ENCODE measurements at places on chromosomes 12 and 14.

DNA sequence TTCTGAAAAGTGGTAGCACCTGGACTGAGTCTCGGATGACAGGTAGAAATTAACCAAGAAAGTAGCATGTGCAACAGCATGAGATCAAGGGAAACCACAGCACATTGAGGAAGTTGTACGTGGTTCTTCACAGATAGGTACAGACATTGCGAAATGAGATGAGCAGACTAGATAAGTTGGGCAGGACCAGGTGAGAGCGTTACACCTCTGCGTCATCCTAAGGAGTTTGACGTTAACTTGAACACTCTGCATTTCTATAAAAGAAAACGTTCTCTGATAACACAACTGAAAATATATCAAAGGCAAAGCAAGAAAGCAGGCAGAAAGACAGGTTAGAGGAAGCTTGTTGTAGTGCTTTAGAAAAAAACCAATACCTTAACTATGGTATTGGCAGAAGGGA is 98.5 kb upstream of the RASSF8 start:
- no peak for DNase-seq

DNA sequence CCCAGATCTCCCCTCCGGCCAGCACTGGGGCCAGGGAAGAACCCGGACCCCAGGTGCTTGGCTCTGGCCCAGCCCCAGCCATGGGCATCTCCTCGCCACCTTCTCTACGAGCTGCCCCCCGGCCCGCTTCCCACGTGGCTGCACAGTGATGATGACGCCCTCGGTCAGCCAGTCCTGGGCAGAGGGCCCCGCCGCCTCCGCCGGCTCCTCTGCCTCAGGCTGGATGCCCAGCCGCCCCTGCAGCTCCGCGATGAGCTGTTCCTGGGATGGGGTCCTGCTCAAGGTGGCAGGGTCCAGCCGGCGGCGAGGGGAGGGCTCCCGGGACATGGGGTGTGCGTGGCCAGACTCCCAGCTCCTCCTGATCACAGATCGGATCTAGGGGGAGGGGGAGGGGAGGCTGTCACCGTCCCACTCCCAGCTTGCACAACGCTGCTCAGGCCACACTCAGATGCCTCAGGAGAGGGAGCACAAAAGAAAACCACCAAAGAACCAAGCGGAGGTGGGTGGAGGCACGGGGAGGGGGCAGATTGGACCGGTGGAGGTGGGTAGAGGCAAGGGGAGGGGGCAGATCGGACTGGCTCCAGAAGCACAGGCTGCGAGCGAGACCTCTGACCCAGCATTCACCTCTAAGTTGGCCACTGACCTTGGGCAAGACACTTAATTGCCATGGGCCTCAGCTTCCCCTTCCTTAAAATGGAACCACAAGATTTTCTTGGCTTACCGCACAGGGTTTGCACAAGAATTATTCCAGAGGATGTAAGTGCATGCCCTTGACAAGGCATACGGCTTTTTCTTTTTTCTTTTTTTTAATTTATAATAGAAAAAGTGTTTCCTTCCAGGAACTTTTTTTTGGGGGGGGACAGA is 16.1 kb upstream of the RPLP0 start:
- no peak for DNase-seq

DNA sequence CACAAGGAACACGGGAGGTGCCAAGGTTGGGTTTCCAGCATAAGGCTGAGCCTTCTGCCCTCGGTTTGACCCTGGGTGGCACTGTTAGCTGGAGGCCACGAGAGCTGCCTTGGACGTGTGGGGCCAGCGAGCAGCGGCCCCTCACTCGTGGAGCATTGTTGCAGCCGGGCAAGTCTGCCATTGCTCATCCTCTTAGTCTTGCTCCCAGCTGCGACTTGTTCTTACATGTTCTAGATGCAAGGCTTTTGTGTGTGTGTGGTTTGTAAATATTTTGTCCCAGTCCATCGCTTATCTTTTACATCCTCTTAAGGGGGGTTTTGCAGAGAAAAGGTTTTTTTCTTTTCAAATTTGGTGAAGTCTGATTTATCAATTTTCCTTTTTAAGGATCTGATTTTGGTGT is 21.1 kb upstream of the C1S start:
- DNase-seq: no peak

DNA sequence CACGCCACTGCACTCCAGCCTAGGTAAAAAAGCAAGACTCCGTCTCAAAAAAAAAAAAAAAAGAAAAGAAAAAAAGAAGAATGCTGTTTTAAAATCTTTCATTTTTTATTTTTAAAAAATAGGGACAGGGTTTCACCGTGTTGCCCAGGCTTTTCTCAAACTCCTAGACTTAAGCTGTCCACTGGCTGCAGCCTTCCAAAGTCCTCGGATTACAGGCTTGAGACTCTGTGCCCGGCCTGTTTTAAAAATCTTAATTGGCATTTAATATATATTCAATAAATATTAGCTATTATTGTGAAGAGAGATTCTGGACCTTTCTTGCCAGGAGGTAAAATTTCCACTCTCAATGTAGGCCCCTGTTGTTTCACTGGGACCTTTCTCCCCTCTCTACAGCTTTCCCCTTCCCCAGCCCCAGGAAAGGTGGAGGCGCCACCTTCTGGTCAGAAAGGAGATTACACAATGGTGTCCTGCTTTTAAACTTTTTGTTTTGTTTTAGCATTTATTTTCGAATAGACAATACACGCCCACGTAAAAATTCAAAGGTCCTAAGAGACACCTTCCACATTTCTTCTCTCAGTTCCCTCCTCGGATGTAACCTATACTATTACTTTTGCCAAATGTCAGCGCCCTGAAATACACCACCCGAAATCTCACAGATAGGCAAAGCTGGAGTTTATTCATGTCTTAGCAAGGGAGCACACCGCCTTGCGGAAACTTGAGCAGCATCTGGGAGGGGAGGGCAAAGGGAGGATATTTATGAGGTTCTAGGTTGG is 23.8 kb upstream of the PHC1 start:
- DNase-seq: peak; percentile 58

GRCh38 chr14:95515080-95515489 is 1.4 kb downstream of the SYNE3 start:
- DNase-seq: peak; percentile 32

- DNase-seq: no peak
Observed at GRCh38 chr14:95313707-95314106, 6.0 kb downstream of the CLMN start.

DNA sequence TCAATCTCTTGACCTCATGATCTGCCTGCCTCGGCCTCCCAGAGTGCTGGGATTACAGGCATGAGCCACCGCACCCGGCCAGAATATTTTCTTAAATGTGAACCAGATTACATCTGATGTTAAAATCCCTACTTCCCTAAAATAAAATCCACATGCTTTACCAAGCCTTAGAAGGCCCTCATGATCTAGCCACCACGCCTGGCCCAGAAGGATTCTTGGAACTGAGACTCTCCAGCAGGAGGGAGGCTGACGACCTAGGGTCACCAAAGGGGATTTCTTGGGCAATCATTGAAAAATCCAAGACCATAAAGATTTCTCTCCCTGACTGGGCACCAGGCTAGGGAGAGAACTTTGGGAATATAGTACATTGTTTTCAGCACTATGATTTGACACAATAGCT is 25.2 kb upstream of the RASSF3 start:
- no peak for DNase-seq

- no peak for DNase-seq
Observed at GRCh38 chr14:34030864-34031263, 80.0 kb upstream of the EGLN3 start.

DNA sequence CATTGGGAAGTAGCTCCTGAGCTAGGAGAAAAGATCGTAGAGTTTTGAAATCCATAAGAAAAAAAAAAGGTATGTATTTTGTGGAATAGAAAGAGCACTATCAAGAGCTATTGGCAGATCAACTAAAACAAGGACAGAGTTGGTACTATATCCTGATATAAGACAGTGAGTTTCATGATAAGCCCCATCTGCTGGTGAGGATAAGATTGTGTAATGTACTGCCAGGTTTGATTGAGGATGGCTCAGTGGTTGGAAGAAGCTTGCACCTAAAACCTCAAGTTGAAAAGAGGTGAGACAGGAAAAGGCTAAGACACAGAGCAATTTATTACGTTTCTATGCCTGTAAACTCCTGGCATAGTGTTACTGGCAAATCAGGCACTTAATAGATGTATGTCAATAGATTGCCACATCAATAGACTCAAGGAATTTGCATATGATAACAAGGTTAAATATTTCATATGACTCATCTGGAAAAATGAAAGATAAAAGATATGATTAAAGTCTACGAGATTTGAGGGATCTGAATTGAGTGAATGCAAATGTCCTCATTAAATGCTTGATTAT is 525.6 kb downstream of the FLRT2 start:
- no peak for DNase-seq

- DNase-seq: no peak
Observed at GRCh38 chr12:51620448-51620847, 29.4 kb downstream of the SCN8A start.

- DNase-seq: no peak
Observed at GRCh38 chr12:3097186-3097804, 20.1 kb downstream of the TSPAN9 start.

DNA sequence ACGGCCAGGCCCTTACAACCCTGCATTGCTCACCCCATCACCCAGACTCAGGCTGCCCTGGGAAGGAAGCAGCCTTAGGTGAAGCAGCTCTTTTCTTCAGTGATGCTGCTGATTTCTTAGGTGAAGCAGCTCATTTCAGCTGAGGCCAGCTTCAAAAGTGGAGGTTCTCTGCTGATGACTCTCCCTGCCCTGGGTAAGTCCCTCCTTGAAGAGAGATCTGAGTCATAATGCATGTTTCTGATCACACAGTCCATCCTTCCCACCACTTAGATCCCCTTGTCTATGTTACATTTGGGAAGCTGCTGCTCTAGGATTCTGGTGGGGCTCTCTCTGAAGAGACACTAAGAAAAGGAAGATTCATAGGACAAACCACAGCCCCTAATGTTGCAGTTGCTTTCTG is 17.2 kb upstream of the ZNF140 start:
- no peak for DNase-seq

GRCh38 chr12:27143256-27144069 is 61.1 kb upstream of the C12orf71 start:
- DNase-seq: no peak

DNA sequence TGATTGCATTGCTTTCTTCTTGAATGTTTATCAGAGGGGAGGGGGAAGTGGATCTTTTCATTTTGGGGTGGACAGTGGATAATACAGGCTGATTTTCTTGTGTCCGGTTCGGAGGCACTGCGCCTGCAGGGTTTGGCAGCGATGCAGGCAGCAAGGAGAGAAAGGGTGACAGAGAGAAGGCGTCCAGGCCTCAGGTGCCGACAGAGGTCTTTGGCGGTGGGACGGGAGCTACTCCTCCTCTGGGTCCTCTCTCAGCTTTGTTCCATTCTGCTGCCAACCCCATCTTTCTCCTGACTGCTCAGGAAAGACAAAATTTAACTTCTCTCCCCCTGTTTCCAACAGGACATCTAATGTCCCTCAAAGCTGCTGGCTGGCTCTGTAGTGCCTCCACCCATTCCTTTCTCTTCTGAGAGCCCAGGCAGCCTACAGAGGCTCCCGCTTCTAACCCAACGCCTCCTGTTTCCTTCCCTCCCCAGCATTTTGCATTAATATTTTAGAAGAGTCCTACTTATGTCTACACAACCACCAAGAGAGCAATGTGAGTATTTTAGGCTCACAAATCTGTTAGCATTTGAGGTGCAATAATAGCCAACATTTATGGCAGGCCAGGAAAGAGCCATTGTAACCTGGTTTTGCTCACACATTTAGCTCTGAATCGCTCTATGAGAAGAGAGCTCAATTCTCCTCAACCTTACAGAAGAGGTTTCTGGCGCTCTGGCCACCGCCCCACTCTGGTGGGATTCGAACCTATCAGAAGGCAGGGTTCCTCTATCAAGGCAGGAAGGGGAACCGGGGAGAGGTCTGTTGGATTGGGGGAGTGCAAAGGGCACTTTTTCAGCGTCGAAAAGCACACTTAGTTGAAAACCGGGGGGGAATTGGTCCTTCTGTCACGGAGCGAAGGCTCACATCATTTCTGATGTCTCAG is 7.1 kb upstream of the TBX5 start:
- DNase-seq: no peak

DNA sequence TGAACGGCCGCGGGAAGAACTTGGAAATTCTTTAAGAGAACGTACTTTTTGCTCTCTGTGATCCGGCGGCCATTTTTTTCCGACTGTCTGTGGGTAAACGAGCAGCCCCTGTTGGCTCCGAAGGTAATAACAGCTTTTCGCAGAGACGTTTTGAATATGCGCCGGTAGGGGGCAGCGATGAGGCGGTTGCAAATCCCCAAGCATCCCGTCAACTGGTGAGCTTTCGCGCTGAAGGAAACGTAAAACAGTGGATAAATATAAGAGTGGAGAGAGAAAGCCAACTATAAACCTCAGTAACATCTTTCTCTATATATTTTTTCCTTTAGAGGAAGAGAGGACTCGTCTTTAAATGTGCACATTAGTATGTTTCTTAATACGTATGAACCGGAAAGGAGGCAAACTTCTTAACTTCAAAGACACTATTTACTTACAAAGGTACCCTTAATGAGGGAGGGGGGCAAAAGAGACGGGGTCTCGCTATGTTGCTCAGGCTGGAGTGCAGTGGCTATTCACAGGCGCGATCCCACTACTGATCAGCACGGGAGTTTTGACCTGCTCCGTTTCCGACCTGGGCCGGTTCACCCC is 9.6 kb upstream of the NEMF start:
- DNase-seq: peak; percentile 86

- DNase-seq: peak; percentile 73
Observed at GRCh38 chr14:64760146-64760755, 56.0 kb downstream of the PLEKHG3 start.

- DNase-seq: no peak
Observed at GRCh38 chr12:44317651-44318126, 481.8 kb downstream of the TMEM117 start.

DNA sequence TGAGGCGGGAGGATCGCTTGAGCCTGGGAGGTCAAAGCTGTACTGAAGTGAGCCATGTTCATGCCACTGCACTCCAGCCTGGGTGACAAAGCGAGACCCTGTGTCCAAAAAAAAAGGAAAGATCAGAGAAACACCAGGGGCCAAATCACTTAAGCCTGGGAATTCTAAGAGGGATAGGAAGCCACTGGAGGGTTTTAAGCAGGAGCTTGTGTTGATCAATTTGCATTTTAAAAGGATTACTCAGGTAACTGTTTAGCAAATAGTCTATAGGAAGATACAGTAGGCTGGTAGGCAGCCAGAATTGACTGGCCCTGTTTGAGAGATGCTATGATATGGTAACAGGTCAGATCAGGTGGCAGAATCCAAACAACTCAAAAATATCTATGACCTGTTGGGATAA is 162.7 kb downstream of the SPTSSA start:
- DNase-seq: no peak

- DNase-seq: no peak
Observed at GRCh38 chr14:23638414-23639047, 2.4 kb downstream of the DHRS2 start.

Data from stimulated activated CD4-positive, alpha-beta T cell treated with anti-CD3 and anti-CD28 coated beads, Interleukin-15, amount 100 ng/mL, for 24 hours (primary cell).